ENCODE measurements at places on chromosomes 6 and 20. TPM values are rescaled to one million over a fixed set of nuclear protein-coding genes. Genes with fewer than 3 reads are reported as not detected.

- no peak for DNase-seq
These were observed 28.6 kb downstream of the PPARD start for GRCh38 chr6:35370785-35371493.

The SLC44A4 gene
- 779 TPM for total RNA-seq

GRCh38 chr6:37514321-37514771, 14.7 kb upstream of the CCDC167 start:
- DNase-seq: no peak

The FRK gene
- 25.9 TPM for total RNA-seq

DNA sequence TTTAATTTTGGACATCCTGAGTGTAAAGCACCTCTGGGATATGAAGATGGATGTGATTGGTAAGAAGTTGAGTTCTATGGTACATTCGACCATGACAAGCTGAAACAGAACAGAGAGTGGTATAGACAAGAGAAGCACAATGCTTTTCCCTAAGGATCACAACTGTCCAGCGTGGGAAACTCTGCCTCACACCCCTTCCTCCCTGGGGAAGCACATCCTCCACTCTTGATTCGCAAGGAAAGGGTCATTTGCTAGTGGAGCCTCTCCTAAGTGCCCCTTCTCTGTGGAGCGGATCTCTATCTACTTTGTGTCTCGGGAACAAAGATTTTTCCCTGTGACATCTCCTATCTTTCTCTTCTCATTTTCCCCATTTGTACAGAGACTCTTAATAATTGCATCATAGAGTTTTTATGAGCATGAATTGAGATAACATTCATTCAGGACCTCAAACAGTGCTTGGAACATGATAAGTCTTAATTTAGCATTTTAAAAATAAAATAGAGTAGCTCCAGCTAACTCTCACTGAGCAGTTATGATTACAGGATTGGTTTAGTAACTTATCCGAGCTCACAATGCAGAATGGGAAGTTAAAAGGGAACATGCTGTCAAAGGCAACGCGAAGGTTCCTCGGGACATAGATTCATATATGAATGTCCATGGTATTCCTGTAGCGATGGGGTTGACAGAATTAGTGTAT, 775.2 kb downstream of the C6orf118 start:
- no peak for DNase-seq

The EYA4 gene
- total RNA-seq: not detected
